ENCODE measurements at places on chromosomes 7 and 10.

DNA sequence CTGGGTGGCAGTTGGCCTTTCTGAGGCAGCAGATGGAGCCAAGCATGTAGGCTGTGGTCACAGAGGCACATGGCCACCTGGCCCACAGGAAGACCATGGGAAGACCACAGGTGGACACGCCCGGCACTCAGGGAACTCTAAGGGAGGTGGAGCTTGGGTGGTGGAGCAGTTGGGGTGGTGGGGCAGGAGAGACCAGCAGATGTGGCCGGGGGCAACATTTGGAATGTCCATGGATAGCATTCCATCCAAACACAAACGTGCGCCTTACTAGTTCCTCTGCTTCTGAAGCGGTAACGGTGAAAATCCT is 290.9 kb downstream of the PTPRN2 start:
- no peak for DNase-seq

DNA sequence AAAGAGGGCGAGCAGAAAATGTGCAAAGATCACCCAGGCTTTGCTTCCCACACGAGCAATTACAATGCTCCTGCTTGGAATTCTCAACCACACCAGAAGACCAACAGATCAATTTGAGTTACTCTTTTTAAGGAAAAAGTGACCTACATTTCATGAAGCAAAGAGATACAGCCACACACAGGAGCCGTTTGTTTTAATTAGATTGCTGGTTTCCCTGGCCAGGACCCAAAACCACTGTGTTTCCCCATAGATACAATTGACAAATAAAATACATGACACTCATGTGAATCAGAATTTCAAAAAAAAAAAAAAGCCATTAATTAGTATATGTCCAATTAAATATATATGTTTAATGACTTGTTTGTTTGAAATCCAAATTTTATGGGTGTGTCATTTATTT is 458.3 kb downstream of the PLXDC2 start:
- no peak for DNase-seq

- no peak for DNase-seq
Observed at GRCh38 chr7:2384354-2385243, 18.8 kb upstream of the CHST12 start.

DNA sequence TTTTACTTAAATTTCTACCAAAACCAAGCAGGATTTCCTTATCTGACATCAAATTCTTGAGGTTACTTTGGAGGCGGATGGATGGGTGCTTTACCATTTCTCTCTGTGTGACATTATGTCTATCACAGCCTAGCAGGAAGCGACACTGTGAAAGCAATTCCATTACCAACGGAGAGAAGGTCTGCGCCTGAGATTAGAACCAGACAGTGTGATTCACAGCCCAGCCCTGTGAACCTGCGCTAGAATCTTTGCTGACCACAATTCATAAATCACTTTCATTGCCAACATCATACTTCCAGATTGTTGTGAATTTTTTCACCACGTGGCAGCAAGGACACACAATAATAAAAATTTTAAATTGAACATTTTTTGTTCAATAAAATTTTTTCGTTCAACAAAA is 126.5 kb downstream of the CUBN start:
- no peak for DNase-seq

DNA sequence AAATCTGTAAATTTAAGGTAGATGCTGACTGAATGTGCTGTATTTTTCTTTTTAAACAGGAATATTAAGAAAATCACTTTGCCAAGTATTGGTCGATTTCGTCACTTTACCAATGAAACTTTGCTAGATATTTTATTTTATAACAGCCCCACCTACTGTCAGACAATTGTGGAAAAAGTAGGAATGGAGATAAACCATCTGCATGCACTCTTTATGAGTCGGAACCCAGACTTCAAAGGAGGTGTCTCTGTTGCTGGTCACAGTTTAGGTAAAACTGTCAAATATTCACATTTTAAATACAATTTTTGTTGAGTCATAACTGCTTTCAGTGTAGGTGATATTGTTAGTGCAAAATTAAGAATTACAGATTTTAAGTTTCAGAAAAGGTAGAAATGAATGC is 25.2 kb downstream of the SEC23IP start:
- DNase-seq, result no peak

GRCh38 chr7:70645876-70646351 is 486.0 kb upstream of the GALNT17 start:
- no peak for DNase-seq

- DNase-seq, result no peak
Observed at GRCh38 chr7:94396596-94396995, 1.9 kb downstream of the COL1A2 start.

GRCh38 chr7:95547361-95548348 is 48.7 kb downstream of the PDK4 start:
- DNase-seq, result no peak

DNA sequence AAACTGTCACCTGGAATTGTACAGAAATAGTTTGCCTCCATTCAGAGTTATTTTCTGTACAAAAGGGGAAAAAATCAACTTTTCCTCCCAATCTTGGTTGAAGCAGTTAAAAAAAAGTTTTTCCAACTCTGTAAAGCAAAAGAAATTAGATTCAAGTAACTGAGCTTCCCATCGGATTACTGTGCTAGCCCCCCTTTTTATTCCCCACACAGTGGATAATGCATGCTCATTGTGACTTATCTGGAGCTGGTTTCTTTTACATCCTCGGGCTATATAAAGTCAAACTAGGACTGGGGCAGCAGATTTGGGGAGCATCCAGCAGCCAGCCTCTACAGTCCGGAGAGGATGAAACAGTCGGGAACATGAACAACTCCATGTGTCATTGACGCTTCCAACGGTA is at the start of gene TECTB:
Gene TECTB (plus strand): TSS at position 301 of the 400 bp plus-strand sequence. CDS start 335 bp downstream, outside the sequence.
- DNase-seq, result no peak

GRCh38 chr7:66630531-66630930 is 1.9 kb downstream of the KCTD7 start:
- DNase-seq, result no peak

DNA sequence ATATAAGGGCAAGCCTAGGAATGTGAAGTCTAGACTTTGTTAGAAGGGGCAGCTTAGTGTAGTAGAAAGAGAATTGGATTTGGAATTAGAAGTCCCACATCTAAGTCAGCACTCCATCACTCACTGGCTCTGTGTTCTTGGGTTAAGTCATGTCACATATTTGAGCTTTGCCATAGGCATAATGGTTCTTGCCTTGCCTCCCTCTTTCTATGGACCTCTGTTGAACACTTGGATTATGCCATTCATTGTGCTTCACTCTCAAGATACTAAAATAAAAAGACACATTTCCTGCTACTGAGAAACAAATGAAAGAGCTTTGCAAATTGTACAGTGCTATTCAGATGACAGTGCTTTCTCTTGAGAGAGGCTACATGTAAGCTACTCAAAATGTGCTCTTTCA is 35.9 kb downstream of the SEC23IP start:
- no peak for DNase-seq

DNA sequence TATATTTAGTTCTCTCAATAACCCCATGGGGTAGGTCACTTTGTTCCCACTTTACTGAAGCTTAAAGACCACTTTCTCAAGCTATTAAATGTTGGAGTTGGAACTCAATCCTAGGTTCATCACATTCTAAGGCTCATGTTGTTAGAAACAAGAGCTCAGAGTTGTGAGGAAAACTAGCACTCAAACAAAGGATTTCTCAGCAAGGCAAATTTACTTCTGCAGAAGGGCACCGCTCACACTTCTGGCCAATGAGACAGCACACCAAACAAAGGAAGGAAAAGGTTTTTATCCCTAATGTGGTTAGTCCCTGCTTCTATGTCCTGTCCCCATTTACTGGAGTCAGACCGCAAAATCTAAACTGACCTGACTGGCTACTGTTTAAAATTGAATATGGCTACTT is 214.6 kb upstream of the PHF14 start:
- no peak for DNase-seq

DNA sequence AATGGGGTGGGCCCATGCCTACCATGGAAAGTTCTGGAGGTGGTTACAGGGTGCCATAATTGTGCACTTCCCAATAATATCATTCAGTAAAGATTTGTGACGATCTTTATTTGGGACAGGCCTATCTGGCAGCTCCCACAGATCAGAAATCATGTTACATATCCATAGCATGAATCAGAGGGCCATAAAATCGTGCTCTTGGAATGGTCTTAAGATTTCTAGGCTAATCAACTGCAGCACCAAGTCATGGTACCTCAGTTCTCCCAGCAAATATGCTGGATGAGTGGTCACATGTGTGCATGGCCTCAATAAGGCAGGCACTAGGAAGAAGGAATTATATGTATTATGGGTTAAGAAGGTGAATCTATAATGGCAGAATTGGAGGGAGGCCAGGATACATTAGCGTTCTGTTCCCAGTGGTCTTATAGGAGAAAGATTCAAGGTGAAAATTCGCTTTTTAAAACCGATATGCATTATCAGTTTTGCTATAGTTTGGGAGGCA is 134.7 kb downstream of the NRP1 start:
- no peak for DNase-seq

- DNase-seq, result no peak
Observed at GRCh38 chr7:24757353-24758275, at the start of gene GSDME. GSDME (minus strand) TSS chr7:24757464; CDS start chr7:24749774, 7,690 bp downstream.

GRCh38 chr7:138358850-138359341 is 101.2 kb upstream of the TRIM24 start:
- no peak for DNase-seq

DNA sequence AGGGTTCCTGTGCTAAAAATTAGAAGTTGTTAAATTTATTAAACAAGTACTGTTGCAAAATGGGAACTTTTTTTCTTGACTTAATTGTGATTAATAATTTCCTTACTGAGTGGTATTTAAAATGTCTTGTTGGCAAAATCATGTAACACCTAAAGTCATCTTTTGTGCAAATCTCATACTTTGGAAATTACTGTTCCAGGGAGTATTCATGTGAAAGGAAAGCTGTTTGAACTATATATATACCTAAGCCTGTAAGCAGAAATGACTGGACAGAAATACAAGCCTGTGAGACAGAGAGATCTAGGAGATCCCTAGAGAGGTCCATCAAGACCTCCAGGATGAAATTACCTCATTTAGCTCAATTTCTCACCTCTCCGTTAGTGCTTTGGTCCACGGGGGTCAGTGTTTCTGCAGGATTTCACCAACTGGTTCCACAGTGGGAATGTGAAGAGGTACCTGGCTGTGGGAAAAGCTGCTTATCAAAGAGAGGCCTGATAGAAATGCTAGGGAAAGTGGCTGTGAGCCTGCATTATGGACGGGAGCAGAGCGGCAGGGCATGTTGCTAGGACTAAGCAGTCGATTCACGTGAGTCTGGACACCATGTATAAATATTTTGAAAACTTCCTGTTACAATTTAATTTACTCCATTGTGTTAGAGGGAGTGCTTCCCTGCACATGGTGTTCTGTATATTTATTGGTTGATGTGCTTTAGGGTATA is 7.9 kb downstream of the LUC7L2 start:
- no peak for DNase-seq

DNA sequence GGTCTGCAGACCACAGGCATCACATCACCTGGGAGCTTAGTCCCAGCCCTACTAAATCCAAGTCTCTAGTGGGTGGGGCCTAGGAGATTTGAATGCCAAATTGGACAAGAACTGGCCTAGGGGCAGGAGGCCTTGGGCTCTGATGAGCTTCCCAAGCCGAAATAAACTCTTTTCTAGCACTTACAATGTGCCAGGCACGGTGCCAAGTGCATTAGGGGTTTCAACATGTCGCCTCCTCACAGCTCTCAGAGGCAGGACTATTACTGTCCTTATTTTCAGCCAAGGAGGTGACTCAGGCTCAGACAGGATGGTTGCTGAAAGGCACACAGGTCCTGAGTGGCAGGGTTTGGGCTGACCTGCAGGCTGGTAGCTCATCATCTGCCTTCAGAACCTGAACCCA is 9.2 kb upstream of the CPA1 start:
- DNase-seq, result no peak

DNA sequence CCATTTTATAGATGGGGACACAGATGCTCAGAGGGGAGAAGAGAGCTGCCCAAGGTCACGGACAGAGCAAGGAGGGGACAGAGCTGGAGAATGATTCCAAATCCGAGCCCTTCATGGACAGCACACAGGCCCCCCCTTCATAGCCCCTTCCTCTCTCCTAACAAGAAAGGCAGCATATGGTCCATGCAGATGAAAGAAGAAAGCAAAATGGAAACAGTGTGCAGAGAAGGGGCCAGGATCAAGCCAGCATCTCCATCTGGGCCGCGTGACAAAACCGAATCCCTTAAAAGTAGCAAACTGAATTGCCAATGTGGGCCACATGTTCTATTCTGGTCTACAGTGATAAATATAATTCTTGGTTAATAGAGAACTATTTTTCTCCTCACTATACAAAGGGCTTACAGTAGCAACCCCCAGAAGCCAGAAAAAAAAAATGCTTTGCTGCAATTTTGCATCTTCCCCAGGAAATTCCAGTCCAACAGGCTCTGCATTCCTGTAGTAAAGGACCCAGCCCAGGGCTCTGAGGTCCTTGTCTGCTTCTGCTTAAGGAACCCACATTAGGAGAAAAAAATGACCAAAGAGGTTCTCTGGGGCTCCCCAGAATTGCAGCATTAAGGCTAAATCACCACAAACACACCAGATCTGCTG is 7.8 kb downstream of the CPXM2 start:
- no peak for DNase-seq

DNA sequence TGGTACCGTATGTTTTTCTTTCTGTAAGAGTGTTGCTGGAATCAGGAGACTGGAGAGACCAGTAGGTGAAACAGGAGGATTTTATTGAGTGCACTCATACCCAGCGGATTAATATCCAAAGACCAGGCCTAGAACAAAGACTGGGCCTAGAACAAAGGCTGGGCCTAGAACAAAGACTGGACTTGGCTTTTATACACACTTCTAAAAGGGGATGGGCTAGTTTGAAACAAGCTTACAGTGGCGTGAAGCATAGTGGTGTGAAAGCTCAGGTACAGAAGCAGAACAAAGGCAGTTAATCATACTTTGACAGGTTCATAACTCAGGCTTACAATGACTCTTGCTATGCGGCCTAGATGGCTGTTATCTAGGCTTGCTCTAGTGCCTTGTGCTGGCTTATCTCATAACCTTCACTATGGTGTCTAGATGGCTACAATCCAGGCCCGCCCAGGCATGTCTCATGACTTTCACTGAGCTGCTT is 67.7 kb downstream of the TRIM24 start:
- DNase-seq, result no peak

GRCh38 chr10:17649052-17649451 is 5.1 kb downstream of the STAM start:
- no peak for DNase-seq

- no peak for DNase-seq
Observed at GRCh38 chr7:141641876-141642275, 60.1 kb downstream of the DENND11 start.

Measured in caudate nucleus (tissue), 63 donors.